ENCODE measurements at places on chromosomes 16 and 17. TPM values are rescaled to one million over a fixed set of nuclear protein-coding genes. Genes with fewer than 3 reads are reported as not detected.

Gene LRRC36
- total RNA-seq = not detected

Gene SNAI3
- not detected for total RNA-seq

Gene FMNL1
- total RNA-seq = 0.89 TPM

Gene HSD17B1
- 1.4 TPM for total RNA-seq

Gene PRSS8
- total RNA-seq = not detected

Gene GPR179
- 0.56 TPM for total RNA-seq

Gene NPB
- 1.3 TPM for total RNA-seq

Gene NOS2
- not detected for total RNA-seq

GRCh38 chr17:44736551-44737240, 22.1 kb upstream of the ADAM11 start:
- DNase-seq = no peak

- no peak for DNase-seq
Measured at GRCh38 chr16:68823401-68824135, 19.8 kb upstream of the TANGO6 start.

DNA sequence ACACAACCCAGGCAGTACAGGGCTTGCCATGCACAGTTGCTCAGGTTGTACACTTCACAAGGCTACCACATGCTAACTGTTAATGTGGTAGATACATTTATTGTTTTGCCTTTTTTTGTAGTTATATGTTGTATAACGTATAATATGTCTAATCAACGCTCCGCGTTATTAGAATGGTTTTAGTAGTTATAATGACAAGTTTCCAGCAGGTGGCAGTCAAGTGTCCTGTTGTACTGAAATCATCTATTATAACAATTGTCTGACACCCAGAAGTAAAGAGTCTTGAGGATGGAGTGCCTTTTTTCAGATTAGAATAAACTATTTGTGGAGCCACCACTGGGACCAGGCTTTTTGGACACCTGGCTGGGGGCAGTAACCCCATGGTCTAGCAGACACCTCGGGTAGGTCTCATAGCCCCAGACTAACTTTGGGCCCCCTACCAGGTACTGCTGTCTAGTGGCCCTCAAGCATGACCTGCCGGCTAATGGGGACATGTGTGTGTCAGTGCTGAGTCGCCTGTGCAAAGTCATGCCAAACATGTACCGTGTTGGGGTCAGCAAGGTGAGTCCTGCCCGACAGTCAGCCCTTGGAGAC, 32.8 kb downstream of the MYO15A start:
- no peak for DNase-seq

DNA sequence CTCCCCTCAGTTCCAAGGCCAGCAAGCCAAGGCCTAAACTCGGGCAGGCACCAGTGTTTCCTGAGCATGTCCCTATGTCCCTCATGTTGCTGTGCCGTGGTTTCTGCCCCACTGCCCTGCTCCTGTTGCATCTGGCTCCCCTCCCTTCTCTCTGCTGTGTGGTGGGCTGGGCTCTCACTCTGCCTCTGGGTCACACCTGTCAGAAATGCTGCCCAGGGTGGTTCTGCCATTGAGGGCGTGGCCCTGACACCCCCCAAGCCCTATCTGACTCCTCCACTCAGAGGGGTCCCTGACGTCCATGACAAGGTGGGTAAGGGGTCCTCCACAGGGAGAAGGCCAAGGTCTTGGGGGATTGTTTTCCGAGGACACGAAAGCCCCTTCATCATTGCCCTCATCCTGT, 9.2 kb upstream of the ITGA3 start:
- peak; percentile 63 for DNase-seq

GRCh38 chr17:1328437-1328836, 49.0 kb downstream of the TRARG1 start:
- DNase-seq = no peak

DNA sequence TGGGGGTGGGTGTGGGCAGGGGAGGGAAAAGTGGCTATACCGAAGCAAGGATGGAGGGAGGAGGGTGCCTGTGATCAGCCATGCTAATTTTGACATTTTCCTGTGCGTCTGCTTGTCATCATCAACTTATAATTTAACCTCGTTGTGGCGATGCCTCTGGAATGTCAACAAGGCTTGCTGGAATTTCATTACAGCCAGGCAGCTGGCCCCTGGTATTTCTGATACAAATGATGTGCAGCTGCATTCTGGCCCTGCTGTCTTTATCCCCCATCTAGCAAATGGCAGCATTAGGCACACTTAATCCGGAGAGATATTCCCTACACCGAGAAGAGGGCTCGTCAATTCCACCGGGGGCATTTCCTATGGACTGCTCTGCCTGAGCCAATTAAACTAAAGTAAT, 278.3 kb upstream of the CCL2 start:
- DNase-seq = no peak

DNA sequence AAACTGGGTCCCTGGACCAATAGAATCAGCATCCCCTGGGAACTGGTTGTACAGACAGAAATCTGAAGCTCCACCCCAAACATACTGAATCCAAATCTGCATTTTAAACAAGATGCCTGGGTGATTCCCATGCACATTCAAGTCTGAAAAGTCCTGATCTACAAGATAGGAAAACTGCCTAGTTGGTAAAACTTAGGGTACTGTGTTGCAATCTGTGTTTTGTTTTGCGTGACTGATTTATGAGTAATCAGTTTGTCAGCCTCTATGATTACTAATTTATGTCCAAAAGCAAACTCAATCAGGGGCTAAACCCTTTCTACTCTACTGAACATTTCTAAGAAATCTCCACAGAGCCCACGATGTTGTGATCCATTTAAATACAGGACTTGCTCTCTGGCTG, 103.8 kb downstream of the YPEL2 start:
- DNase-seq = no peak

DNA sequence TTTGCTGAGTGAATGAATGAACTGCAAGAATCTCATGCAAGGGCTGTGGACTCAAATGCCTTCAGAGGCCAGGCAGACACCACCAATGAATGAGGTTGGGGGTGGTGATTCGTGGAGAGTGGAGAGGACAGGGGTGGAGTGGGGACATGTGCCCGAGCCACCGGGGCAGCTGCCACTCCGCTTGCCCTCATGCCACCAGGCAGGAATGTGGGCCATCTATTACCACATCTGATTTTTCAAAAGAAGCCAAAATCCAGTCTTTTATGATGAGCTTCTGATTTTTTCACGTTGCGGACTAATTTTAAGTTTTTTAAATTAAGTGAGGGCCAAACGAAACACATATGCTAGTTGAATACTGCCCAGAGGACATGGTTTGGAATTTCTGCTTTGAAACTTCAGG, 67.1 kb upstream of the SMURF2 start:
- DNase-seq = no peak

- no peak for DNase-seq
Measured at GRCh38 chr16:79723583-79724168, 123.1 kb upstream of the MAF start.

DNA sequence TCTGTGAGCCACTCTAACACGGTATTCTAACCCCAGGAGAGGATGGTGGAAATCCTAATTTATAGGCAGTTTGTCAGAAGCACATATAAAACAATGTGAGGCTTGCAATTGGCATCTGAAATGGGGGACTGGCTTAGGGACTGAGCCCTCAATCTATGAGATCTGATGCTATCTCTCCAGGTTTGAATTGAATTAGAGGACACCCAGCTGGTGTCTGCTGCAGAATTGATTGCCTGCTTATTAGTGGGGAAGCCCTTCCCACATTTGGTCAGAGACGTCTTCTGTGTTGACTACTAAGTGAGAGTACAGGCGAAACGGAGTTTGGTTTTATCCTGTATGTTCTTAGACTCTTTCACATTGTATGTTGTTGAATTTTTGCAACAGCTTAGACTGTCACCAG, 13.6 kb upstream of the TMIGD1 start:
- no peak for DNase-seq

- DNase-seq = peak; percentile 81
Measured at GRCh38 chr17:27384261-27384701, 72.0 kb upstream of the KSR1 start.

GRCh38 chr17:5203908-5204294, 12.2 kb upstream of the ZNF594 start:
- no peak for DNase-seq

GRCh38 chr17:41215681-41216080, 10.8 kb upstream of the KRTAP9-2 start:
- DNase-seq = no peak

Data from chondrocyte (in vitro differentiated cells).